ENCODE measurements at places on chromosomes 4 and X.

DNA sequence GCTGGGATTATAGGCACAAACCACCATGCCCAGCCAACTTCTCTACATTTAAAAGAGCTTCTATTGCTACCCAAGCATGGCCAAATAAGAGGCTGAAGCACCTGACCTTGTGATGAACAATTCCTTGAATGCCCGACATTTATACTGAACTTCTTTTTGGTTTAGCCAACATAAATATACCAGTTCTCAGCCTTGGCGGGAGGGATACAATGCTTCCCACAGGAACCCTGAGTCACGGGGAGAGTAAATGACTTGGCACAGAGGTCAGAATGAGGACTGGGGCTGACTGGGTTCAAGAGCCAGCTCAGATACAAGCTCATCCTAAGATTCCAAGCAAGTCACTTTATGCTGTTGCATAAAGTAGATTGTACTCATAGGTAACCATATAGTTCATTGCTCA lies 6.1 kb downstream of the HOPX start:
- no peak for DNase-seq

DNA sequence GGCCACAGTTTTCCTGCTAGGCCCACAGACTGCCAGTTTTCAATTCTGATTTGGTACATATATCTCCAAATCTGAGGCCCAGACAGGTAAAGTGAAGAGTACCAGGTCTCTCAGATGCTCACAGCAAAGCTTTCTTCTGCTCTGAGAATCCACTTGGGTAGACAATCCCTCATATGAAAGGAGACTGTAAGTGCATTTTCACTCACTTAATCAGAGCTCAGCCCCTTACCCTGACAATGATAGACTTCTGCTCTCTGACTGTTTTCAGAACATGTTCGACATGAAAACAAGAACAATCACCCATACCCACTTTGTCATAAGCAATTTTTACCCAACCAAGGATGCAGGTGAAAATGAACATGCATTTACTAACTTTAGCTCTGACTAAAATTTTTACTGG lies 7.1 kb downstream of the GPRIN3 start:
- DNase-seq = no peak

GRCh38 chr4:177401658-177402273 lies 40.5 kb downstream of the AGA start:
- no peak for DNase-seq

GRCh38 chr4:35138449-35138848 lies 1105.9 kb downstream of the ARAP2 start:
- DNase-seq = no peak

- no peak for DNase-seq
Observed at GRCh38 chr4:8893227-8893623, 21.6 kb upstream of the HMX1 start.

GRCh38 chrX:19863857-19864223 lies 23.6 kb downstream of the SH3KBP1 start:
- no peak for DNase-seq

DNA sequence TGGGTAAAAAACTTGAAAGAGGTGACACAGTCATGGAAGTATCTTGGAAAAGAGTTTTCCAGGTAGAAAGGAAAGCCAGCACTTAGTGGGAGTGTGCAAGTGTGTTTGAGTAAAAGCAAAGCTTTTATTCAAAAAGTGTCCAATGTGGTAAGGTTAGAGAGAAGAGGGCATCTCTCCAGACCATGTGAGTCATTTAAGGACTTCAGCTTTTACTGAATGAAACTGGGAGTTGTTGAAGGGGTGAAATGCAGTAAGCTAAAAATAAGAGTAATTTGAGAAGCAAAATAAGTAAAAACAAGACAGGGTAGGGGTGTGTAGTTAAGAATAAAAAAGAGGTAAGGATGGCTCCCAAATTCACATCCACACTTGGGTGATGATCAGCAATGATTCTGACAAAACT lies 238.9 kb downstream of the SLC7A11 start:
- no peak for DNase-seq

DNA sequence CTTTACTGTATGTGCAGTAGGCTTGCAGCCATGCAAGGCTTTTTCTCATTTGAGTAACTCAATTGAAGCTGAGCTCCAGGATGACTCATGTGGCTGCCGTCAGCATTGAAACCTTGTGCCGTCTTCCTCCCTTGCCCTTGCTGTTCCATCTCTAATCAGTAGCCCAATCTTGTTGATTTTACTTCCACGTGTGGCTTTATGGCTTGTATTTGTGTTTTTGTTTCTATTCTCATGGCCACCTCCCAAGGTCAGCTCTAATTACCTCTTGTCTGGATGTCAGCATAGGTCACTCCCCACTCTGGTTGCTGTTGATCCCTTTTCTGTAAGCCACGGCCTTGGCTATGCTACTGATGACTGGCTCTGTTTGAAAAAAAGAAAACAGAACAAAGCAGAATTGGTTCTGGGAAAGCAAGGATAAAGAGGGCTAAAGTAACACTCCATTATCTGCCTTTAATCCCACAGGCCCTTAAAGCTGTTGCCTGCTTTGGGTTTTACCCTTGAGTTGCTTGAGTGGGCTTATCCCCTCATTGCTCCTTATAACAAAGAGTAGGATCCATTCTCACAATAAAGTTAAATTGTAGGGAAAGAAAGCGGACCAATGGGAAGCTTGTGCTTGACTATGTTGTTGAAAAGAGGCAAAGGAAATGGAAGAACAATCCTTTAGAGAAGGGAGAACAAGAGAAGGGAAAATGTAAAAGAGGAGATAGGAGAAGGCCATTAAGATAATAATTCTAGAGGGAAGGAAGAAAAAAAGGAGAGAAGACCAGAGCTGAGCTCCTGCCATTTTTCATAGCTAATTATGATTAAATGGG lies 173.9 kb upstream of the PGRMC2 start:
- DNase-seq = no peak

DNA sequence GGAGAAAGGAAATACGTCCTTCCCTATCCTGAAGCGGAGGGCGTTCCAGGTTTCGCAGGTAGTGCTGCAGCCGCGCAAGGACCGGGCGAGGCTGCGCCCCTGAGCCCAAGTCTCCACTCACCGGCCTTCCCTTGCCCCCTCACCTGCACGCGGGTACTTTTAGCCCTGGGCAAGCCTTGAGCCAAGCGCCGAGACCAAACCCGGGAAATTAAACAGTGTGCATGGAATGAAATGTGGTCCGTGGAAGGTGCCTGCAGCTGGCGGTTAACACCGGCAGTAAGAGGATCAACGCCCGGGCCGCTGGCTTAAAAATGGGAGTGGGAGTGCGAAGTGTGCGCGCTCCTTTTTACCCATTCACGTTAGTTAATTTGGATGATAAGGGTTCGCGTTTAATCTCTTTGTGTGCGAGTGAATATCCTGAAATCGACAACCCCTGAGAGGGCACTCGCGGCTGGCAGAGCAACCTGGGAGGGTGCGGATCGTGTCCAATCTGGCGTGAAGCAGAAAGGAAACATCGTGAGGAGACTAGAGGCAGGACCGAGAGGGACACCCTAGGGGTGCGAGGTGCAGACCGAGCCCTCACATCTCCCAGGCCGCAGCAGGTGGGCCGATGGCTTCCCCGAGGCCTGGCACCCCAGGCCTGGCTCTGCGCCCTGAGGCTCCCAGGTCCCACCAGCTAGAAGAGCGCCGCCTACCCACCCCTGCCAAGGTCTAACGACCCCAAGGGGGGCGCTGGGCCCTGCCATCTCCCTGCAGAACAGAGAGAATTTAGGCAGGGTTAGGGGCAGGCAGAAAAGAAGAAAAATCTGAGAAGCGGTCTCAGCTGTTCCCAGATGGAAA lies 2.0 kb upstream of the HELT start:
- no peak for DNase-seq

DNA sequence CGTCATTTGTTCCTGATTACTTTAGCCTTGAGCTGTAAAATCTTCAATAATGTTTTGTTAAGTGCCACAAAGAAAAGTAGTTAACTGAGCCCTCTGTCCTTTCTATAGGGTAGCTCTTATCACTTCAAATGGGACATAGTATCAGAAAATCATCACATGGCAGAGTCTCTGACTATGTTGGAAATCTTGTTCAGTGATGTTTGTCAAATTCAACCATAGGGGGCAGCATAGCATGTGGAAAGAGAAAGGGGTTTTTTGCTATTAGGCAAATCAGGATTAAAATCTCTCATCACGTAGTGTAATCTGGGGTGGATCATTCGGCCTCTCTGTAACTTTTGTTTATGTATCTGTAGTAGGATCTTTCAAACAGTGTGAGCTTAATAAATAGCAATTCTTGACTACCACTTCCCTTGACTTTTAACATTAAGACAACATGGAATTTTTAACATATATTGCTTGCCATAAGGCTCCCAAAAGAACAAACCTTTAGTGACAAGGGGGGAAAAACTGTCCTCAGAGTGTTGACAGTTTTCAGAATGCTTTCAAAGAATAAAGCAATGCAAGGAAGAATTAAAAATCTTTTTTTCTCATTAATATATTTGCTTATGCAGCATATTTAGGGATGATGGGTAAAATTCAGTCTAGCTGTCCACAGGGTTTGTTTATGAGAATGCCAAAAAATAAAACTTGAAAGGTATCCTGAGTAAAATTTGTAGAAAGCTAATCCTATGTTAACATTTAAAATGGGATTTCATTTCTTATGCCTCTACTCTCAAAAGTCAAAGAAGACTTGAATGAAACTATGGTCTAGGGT lies 127.2 kb downstream of the FBXW7 start:
- no peak for DNase-seq

DNA sequence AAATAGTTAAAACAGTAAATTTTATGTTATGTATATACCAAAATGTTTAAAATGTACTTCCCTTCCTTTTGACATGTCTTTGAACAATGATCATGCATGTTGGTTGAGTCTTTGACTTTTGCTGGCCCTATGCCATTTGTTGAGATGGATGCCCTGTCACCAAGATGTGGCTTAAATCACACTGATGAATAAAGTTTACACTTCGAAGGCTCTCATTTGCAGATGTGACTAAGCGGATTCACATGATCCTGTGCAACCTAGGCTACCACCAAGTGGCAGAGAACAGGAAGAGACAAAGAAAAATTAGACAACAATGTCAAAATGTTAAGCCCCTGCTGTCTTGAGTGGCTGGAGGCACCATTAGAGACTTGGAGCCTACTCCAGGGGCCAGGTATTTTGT lies 139.9 kb downstream of the RAB28 start:
- no peak for DNase-seq

- no peak for DNase-seq
Observed at GRCh38 chr4:177008836-177009501, 216.2 kb upstream of the VEGFC start.

- DNase-seq = no peak
Observed at GRCh38 chr4:17283832-17284231, 228.1 kb downstream of the QDPR start.

DNA sequence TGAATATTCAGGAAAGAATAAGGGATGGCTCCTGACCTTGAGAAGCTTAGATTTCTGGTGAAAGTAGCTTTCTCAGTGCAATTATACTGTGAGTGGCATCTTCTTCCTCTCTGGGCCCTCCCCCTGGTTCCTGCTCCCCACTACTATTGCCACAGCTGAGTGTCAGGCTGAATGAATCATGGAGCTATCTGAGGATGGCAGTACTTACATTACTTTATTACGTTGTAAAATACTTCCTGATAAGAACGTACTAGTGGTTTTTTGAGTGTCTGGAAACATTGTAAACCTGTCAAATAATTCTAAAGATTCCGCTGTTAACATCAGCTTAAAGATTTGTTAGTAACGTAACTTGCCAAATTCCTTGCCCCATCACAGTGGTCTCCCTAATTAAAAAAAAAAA lies 36.2 kb downstream of the ARHGAP10 start:
- DNase-seq = no peak

DNA sequence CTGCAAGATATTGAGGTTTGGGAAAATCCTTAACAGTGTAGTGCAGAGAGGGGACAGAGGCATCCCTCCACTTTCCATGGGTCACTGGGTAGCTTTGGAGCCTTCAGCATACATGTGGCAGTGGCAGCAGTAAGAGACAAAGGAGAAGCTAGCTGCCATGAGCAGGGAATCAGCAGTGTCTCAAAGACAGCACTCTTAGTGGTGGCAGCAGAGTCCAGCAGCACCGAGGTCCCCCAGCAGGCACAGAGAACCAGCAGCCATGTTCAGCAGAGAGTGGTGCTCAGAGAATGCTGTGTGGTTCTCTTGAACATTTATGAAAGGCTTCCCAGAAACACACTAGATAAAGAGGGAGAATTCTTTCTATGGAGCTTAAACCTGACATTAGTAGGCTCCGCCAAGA lies 308.5 kb downstream of the CENPC start:
- DNase-seq = no peak

All from activated T-cell treated with anti-CD3 and anti-CD28 coated beads, Interleukin-2, amount 50 U/mL, for 4 hours (primary cell).